Muscle of leg (tissue), 16 donors: ENCODE measurements at places on chromosomes 2 and 18.

- no peaks in the 10 kb centered on the region for H3K4me1 ChIP-seq
- no peaks in the 10 kb centered on the region for H3K27me3 ChIP-seq
Measured at GRCh38 chr18:4270016-4270415, 185.1 kb downstream of the DLGAP1 start.

DNA sequence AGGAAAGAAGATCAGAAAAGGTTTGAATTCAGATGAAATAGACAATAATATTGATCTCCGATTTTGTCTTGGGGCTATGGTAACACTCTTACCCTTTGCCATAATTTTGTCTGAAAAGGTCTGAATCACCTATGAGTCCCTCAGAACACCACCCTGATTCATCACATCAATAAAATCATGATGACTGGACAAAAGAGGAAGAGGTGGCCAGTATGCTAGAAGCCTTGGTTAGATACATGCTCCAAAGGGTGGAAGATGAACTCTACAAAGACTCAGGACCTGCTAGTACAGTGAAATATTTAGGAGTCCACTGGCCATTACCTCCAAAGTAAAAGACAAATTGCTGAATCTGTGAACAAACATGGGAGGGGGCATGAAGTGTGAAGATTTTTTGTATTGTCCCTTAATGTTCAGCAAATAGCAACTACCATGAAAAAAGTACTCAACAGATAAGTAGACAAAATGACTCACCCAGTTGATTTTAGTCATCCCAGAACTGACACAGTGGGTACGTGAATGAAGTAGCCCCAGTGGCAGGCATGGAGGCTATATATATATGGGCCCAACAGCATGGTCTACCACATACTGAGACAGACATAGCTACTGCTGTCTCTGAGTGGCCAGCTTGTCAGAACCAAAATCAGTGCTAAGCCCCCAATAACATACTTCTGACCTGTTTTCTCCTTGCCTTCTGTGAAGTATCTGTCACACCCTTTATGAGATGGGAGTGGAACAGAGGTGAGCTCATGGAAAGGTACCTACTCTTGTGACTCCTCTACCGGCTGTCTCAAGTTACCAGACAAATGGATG, 36.5 kb upstream of the GLS start:
- H3K27ac ChIP-seq: no peak overlapping the region
- no peak for DNase-seq
- no peak overlapping the region for H3K4me3 ChIP-seq
- H3K27me3 ChIP-seq: no peaks in the 10 kb centered on the region
- H3K36me3 ChIP-seq: no peaks in the 10 kb centered on the region
- no peaks in the 10 kb centered on the region for H3K4me1 ChIP-seq

DNA sequence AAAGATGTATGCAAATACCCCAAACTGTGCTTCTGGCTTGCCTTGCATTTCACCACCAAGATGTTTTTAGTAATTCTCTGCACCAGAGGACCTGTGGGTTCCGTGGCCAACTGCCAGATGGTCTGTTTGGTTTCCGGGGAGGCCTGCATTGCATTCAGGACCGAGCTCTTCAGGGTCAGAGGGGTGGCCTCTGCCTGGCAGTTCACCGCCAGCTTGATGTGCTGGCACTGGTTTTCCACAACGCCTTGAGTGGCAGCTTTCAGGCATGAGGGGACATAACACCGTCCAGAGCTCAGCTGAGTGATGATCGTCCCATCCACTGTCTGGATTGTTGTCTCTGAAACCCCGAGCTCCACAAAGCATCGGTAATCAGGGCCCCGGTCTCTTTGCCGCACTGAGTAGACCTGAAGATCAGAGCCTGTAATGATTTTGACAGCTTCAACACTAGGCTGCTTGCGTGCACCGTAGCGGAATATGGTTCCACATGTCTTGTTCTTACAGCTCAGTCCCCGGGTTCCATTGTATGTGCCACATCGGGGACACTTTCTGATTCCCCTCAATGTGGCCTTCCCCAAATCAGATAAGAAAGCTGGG, 9.4 kb downstream of the C2orf42 start:
- peaks cover 30% of the 10 kb centered on the region for H3K36me3 ChIP-seq
- H3K4me1 ChIP-seq: no peaks in the 10 kb centered on the region
- DNase-seq: no peak
- no peak overlapping the region for H3K27ac ChIP-seq

DNA sequence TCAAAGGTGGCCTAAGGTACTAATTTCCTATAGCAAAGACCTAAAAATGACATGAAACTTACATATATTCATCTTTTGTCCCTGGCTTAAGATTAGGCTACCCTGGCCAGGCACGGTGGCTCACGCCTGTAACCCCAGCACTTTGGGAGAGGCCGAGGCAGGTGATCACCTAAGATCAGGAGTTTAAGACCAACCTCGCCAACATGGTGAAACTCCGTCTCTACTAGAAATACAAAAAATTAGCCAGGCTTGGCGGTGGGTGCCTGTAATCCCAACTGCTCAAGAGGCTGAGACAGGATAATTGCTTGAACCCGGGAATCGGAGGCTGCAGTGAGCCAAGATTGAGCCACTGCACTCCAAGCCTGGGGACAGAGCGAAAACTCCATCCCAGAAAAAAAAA, 5.9 kb downstream of the SRSF7 start:
- no peak for DNase-seq
- H3K27ac ChIP-seq: no peak overlapping the region
- no peaks in the 10 kb centered on the region for H3K27me3 ChIP-seq

DNA sequence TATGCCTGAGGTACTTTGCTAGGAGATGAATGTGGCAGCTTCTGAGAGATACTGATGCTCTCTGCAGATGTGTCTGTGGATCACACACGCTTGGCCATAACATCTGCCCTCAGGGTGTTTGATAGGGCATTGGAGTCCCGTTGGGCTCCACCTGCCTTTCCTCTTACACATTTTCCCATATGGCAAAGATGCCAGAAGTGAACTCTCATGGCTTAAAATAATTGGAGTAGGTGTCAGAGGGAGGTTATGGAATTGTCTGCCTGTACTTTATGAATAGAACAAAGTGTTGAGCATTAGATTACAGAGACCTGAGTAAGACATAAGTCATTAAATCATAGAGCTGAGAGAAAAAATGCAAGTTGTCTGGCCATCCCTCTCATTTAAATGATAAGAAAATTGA, 75.3 kb upstream of the PNPT1 start:
- no peaks in the 10 kb centered on the region for H3K27me3 ChIP-seq
- no peaks in the 10 kb centered on the region for H3K36me3 ChIP-seq
- no peak overlapping the region for H3K27ac ChIP-seq
- H3K4me3 ChIP-seq: no peak overlapping the region
- no peak for DNase-seq

DNA sequence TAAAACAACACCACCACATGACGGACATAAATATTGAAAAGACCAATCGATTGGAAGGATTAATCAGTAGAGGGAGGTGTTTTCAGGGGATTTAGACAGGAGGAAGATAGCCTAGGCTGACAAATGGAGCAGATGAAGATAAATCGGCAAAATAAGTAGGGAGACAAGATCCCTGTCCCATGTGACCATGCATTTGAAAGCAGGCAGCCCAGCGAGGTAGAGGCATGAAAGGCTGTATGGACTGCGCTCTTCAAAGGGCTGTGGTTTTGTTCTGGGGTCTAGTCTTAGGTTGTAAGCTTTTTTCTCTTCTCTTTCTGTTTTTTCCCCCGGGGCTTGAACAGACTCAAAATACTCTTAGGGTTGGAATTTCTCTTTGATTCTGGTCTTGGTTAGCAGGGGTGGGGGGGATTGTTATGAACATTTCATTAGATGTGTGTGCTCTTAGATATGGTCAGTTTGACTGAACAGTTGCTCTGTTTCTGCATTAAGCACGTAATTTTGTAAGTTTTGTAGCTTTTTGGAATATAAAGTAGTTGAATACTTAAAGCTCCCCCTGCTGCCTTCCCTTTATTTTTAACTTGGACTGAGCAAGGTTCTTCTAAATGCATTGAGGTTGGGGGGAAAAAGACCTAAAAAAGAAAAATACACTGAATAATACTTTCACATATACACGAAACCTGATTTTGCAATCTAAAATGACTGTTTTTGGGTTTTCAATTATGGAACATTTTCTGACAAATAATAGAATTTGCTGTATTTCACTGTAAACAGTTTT, 32.2 kb downstream of the ZNF532 start:
- H3K4me1 ChIP-seq: peaks cover 30% of the 10 kb centered on the region
- DNase-seq: no peak
- H3K4me3 ChIP-seq: no peak overlapping the region
- H3K27ac ChIP-seq: no peak overlapping the region

- H3K4me3 ChIP-seq: no peak overlapping the region
- H3K27me3 ChIP-seq: no peaks in the 10 kb centered on the region
- no peak for DNase-seq
- peaks cover 13% of the 10 kb centered on the region for H3K36me3 ChIP-seq
- H3K4me1 ChIP-seq: no peaks in the 10 kb centered on the region
Measured at GRCh38 chr2:53819634-53820033, 32.8 kb downstream of the ERLEC1 start.

DNA sequence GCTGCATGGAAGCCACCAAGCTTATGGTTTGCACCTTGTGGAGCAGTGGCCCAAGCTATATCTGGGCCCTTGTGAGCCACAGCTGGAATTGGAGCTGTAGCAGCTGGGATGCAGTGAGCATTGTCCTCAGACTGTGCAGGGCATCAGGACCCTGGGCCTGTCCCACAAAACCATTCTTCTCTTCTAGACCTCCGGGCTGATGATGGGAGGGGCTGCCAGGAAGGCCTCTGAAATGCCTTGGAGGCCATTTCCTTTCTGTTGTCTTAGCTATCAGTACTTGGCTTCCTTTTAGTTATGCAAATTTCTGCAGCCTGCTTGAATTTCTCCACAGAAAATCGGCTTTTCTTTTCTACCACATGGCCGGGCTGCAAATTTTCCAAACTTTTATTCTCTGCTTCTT, 46.4 kb upstream of the CSRNP3 start:
- no peaks in the 10 kb centered on the region for H3K4me1 ChIP-seq
- no peak overlapping the region for H3K4me3 ChIP-seq
- H3K36me3 ChIP-seq: no peaks in the 10 kb centered on the region
- no peaks in the 10 kb centered on the region for H3K27me3 ChIP-seq
- no peak overlapping the region for H3K27ac ChIP-seq
- no peak for DNase-seq

- peak overlapping the region; percentile 52 for H3K27ac ChIP-seq
- H3K36me3 ChIP-seq: peaks cover 2% of the 10 kb centered on the region
- no peak overlapping the region for H3K4me3 ChIP-seq
- DNase-seq: no peak
- H3K4me1 ChIP-seq: peaks cover 46% of the 10 kb centered on the region
- no peaks in the 10 kb centered on the region for H3K27me3 ChIP-seq
Measured at GRCh38 chr2:54473851-54474250, 17.7 kb downstream of the SPTBN1 start.

DNA sequence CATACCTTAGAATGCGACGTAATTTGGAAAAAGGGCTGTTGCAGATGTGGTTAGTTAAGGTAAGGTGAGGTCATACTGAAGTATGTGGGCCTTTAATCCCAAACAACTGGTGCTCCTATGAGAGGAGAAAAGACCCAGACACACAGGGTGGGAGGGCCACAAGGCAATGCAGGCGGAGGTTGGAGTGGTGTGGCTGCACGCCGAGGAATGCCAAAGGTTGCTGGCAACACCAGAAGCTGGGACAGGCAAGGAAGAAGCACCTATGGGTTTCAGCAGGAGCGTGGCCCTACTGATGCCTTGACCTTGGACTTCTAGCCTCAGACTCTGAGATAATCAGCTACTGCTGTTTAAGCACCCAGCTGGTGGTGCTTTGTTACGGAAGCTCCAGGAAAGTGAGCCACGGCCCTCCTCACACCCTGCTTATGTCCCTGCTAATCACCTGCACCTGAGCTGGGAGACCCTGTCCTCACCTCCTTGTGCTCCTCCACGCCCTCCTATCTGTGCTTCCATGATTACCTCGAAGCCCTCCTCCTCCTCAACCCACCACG, 48.3 kb upstream of the LAMA1 start:
- H3K4me1 ChIP-seq: no peaks in the 10 kb centered on the region
- no peaks in the 10 kb centered on the region for H3K27me3 ChIP-seq
- no peak overlapping the region for H3K27ac ChIP-seq
- H3K36me3 ChIP-seq: no peaks in the 10 kb centered on the region
- no peak overlapping the region for H3K4me3 ChIP-seq

DNA sequence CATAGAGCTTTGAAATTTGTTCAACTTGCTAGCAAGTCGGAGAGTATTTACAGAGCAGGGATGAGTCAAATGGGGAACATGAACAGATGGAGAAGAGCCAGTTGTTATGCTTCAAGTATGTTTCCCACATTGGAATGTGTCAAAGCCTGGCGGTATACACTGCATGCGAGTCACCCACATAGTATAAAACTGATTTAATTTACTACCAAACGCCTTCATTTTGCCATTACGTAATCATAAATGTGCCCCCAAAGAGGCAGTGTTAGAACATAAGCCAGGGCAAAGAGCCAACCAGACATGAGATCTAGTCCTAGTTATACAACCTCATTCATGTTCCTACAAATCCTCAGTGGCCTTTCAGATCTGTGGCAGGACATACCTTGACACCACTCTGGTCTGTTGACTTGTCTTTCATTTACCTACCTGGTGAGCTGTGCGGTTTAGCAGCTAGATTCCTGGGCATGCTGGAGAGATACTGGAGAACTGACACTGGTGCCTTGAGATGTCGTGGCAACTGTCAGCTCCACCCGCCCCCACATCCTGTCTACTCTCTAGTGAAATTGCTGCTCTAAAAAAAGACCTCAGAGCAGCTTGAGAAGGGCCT, 21.7 kb upstream of the NRP2 start:
- no peaks in the 10 kb centered on the region for H3K27me3 ChIP-seq
- peaks cover 29% of the 10 kb centered on the region for H3K4me1 ChIP-seq
- H3K27ac ChIP-seq: peak overlapping the region; percentile 82
- no peak overlapping the region for H3K4me3 ChIP-seq

DNA sequence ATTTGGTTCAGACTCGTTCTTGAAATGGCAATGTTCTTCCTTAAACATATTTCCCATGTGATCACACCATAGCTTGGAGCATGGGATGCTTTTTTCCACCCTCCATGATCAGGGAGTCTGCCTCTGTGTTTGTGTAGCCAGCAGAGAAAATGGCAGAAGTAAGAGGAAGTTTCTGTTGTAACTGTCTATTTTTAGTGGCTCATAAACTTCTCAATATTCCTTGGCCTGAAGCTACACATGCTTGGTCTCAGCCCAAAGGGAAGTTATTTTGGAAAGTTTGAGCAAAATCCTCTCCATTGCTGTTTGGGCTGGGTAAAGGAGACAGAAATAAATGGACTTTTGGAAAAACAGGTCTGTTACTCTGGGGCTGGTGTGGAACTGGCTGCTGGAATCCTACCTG, 33.4 kb upstream of the ITGA6 start:
- no peaks in the 10 kb centered on the region for H3K27me3 ChIP-seq
- no peaks in the 10 kb centered on the region for H3K36me3 ChIP-seq
- peaks cover 36% of the 10 kb centered on the region for H3K4me1 ChIP-seq
- no peak overlapping the region for H3K4me3 ChIP-seq

GRCh38 chr2:226403369-226403768, 396.3 kb downstream of the IRS1 start:
- no peak overlapping the region for H3K27ac ChIP-seq
- no peak for DNase-seq
- H3K4me3 ChIP-seq: no peak overlapping the region
- no peaks in the 10 kb centered on the region for H3K36me3 ChIP-seq
- no peaks in the 10 kb centered on the region for H3K27me3 ChIP-seq

GRCh38 chr2:222637067-222637466, 18.8 kb downstream of the FARSB start:
- DNase-seq: no peak
- no peak overlapping the region for H3K27ac ChIP-seq
- peaks cover 34% of the 10 kb centered on the region for H3K36me3 ChIP-seq
- no peak overlapping the region for H3K4me3 ChIP-seq

- no peaks in the 10 kb centered on the region for H3K36me3 ChIP-seq
- no peak for DNase-seq
- H3K4me1 ChIP-seq: no peaks in the 10 kb centered on the region
- no peaks in the 10 kb centered on the region for H3K27me3 ChIP-seq
Measured at GRCh38 chr2:138071720-138072719, 107.7 kb downstream of the HNMT start.
